Adrenal gland (tissue), 19 donors: ENCODE measurements at places on chromosomes 16 and 17. TPM values are rescaled to one million over a fixed set of nuclear protein-coding genes. Genes with fewer than 3 reads are reported as not detected.

SLC16A6 gene
- total RNA-seq = 83.0 TPM

HS3ST6 gene
- not detected for total RNA-seq

DNA sequence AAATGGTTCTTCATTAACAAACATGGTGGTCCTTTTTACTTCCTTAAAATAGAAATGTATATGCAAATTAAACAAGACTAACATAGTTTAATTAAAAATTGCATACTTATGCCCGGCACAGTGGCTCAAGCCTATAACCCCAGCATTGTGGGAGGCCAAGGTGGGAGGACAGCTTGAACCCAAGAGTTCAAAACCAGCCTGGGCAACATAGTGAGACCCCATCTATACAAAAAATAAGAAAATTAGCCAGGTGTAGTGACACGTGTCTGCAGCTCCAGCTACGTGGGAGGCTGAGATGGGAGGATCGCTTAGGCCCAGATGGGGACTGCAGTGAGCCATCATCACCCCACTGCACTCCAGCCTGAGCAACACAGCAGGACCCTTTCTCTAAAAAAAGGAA is 18.4 kb downstream of the CDC27 start:
- no peak for DNase-seq

GRCh38 chr17:50824429-50824828 is 11.0 kb upstream of the WFIKKN2 start:
- no peak for DNase-seq

RNF166 gene
- total RNA-seq = 30.2 TPM

KCNG4 gene
- total RNA-seq = under 0.01 TPM

GRCh38 chr17:82544431-82545070 is 25.0 kb downstream of the FOXK2 start:
- DNase-seq = no peak

- no peak for DNase-seq
Observed at GRCh38 chr17:13073018-13073417, 55.2 kb upstream of the ELAC2 start.

BMERB1 gene
- 19.0 TPM for total RNA-seq

DNA sequence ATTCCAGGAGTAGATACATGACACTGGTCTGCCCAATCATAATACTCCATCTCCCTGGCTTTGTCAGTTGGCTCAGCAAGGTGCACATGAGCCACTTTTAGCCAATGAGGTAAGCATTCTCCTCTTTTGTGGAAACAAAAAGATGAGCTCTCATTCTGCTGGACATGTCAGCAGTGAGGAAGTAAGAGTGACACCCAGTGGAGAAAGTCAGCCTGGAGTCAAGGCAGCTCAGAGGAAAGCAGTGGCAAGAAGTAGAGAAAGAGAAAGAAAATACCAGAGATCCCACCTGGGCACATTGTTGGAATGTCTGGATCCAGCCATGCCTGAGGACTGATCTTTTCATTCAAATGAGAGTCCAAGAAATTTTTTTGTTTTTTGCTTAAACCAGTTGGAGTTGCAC is 496.9 kb upstream of the C16orf82 start:
- DNase-seq = no peak

GALR2 gene
- total RNA-seq = not detected

PNMT gene
- 5.4 TPM for total RNA-seq

DNA sequence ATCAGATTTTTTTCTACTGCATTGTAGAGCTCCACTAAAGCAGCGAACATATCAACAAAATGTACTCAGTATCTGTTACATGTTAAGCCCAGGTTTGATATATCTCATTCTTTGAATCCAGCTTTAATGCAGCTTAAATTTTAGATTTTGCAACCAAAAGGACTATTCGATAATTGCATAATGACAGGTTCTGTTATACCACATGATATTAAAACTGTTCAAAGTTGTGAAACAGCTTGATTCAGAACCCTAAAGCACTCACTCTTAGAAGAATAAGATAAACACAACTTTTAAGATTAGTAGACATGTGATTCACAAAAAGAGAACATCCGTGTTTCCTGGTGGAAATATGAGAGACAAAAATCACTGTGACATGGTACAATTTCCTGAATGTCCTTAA is 427.9 kb downstream of the CDH11 start:
- no peak for DNase-seq

FGF11 gene
- total RNA-seq = 12.1 TPM

EMC6 gene
- 37.1 TPM for total RNA-seq

DNA sequence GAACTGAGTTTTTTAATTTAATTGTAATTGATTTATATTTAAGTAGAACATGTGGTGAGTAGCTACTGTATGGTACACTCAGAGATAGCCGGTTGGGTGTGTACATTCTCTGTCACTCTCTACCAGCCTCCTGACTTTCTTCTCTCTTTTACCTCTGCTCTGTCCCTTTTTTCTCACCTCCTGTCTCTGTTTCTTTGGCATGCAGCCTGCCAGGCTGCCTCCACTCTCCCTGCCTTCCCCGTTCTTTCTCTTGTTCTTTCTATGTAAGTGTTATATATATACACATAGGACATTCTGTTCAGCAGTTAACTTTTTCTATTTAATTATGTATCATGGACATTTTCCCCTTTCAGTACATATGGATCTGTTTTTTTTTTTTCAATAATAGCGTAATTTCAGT is 50.8 kb downstream of the MRTFB start:
- no peak for DNase-seq

GRCh38 chr17:42459801-42460281 is 1.2 kb downstream of the ATP6V0A1 start:
- DNase-seq = peak; percentile 44

DNA sequence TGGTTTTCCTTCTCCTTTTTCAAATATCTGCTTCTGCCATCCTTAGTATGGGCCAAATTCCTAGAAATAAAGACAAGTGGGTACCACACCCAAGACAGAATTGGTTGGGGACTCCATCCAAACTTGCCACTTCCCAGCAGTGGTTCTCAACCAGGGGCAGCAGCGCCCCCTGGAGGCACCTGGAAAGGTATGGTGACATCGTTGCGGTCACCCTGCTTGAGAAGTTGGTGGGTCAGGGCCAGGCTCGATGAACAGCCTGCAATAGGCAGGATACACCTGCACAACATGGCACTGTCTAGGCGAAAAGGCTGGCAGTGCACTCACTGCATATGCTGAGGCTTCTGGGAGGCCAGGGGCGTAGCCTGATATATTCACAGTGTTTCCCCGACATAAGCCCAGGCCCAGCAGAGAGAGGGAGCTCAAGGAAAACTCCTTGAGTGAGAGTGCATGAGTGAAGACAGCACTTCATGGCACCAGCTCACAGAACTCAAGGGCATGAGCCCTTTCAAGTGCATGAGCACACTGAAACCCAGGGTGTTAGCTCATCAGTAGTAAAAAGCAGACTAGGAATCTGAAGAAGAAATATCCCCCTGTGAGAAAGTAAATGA is 57.7 kb downstream of the CMC2 start:
- DNase-seq = peak; percentile 84

DNA sequence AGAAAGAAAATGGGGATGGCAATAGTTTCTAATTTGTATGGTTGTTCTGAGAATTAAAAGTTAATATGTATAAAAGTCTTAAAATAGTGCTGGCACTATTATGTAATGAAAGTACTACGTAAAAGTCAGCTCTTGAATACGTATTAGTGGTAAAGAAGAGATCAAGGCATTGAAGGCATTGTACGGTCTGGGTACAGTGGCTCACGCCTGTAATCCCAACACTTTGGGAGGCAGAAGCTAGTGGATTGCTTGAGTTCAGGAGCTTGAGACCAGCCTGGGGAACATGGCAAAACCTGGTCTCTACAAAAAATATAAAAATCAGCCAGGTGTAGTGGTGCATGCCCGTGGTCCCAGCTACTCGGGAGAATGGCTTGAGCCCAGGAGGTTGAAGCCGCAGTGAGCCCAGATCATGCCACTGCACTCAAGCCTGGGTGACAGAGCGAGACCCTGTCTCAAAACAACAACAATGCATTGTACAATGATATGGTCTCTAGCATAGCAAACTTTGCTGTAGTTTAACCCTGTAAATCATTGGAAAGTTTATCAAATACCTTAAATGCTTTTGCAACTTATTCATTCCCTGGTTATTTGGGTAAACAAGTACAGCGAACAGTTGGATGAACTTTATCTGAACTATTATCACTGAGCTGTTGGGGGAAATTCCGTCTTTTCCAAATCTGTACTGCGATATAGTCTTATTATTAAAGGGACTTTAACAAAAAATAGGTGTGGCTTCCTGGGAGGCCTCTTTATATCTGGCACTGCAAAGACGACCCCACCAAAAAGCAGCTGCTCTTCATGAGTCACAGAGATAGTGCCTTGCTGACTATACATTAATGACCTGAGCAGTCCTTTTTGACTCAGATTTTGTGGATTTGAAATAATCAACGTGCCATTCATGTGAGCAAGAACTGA is 73.6 kb downstream of the GPRC5B start:
- no peak for DNase-seq

DNA sequence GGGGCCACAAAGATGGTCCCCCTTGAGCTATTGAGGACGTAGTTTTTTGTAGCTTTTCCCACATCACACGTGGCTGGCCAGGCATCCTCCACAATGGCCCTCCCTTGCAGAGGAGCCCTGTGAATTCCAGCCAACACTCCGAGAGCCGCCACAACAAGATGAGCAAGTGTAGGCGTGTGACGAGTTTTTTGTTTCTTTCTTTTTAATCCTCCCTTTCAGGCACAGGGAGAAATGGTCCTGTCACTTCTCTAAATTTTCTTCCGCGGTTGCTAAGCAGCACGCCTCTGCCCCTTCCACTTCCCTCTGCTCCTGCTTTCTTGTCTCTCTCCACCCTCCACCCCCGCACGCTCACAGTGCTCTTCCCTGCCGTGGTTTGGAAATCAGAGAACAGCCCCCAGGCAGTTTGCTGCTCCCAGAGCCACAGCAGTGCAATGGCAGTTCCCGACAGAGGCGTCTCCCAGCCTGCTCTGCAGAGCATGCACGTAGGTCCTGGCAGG is 68.0 kb upstream of the MRTFB start:
- peak; percentile 65 for DNase-seq

- no peak for DNase-seq
Observed at GRCh38 chr17:28177351-28177750, 134.9 kb downstream of the NLK start.

KRT9 gene
- total RNA-seq = not detected

- no peak for DNase-seq
Observed at GRCh38 chr17:40848583-40849235, 18.3 kb downstream of the KRT12 start.

DNA sequence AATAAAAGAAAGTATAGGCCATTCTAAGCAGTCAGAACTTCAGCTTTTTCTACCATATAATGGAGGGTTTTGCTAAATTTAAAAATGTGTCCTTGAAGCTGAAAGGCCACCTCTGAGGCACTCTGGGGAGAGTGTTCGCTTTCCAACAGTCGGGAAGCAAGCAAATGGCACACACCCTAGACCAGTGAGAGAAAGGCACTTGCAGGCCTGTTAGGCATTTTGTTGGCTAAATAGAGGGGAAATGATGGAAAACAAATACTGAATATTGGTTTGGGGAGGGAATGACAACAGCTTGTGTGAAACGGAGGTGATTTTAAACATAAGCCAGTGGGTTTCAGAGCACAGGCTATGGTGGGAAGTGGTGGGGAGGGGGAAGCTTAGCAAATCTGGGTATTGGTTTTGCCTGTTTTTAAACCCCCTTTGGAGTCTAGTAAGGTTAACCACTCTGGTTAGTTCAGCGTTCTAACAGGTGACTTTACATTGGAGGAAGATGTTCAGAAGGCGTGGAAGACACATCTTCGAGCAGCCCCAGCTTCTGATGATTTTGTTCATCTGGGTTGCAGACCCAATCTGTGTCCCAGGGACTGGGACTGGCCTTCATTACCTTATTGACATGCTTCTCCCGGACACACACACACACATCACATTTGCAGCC is 90.5 kb downstream of the PRKCA start:
- no peak for DNase-seq

- DNase-seq = peak; percentile 25
Observed at GRCh38 chr17:37828651-37829124, 83.8 kb upstream of the HNF1B start.

TRPV3 gene
- 1.4 TPM for total RNA-seq

DNA sequence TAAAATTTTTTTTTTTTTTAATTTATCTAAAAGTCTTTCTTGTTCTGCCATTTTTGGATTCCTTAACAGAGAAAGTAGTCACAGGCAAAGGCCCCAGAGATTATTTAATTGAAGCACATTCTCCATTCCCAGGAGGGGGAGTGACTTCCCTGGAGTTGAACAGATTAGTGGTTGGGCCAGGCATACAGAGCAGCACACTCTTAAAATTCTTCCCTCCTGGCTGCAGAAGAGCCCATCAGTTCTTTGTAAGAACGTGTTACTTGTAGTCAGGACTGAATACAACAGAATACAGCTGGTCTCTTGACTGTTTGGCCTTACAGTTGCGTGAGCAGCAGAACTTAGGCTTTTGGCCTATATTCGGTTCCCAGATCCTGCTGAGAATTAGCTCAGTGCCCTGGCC is 1.8 kb downstream of the ALKBH5 start:
- DNase-seq = no peak

DNA sequence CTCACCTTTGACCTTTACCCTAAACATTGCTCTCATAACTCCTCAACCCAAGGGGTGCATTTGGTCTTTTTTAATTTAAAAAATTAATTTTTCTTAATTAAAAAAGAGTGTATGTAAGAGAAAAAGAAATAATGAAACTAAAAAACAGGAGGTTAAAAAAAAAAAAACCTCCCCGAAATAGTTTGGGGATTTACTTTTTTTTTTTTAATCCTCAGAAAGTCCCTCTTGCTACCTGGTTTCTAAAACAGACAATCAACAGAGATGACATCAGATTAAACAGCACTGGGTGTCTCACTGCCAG is 301.3 kb downstream of the SOX9 start:
- DNase-seq = no peak

DNA sequence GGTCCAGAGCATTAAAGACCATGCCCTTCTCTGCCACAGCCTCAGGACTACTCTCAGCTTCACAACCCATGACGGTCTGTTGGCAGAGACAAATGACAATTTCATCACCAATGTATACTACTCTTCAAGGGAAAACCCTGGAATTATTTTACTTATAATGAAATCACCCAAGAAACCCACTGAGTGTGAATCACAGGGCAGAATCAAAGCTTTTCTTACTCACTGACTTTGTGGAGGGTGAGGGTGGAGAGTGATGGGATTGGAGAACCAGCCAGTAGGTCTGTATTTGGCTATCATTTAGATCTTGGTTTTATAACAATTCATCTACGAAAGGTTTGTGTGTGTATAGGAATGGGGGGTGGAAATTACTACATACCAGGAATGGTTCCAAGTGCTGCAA is 442.6 kb downstream of the SHISA9 start:
- no peak for DNase-seq

- peak; percentile 70 for DNase-seq
Observed at GRCh38 chr17:48024149-48025039, 13.2 kb downstream of the COPZ2 start.

MGRN1 gene
- 94.1 TPM for total RNA-seq

DOC2B gene
- total RNA-seq = 7.2 TPM

GRCh38 chr16:85577899-85578598 is 35.1 kb upstream of the GSE1 start:
- no peak for DNase-seq

CD300LF gene
- total RNA-seq = 0.33 TPM

- no peak for DNase-seq
Observed at GRCh38 chr17:1021147-1021546, 24.2 kb downstream of the TIMM22 start.
